CD8-positive, alpha-beta memory T cell (primary cell): ENCODE measurements at places on chromosomes 5 and 9.

DNA sequence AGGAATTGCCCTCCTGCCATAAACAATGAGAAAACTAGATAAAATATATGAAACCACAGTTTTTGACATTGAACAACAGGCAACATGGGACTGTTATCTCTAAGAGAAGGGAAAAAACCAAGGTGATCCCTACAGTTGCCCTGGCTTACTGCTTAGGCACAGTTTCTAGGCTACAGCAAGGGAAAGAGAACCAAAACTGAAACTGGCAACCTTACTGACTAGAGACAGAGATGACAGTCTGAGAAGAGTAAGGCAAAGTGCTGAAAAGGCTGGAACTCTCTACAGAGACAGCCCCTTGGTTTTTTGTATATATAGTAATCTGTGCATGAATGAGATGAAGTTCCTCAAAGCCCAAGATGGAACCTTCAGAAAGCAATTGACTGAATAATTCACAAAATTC lies 36.2 kb upstream of the REEP2 start:
- no peak for DNase-seq

DNA sequence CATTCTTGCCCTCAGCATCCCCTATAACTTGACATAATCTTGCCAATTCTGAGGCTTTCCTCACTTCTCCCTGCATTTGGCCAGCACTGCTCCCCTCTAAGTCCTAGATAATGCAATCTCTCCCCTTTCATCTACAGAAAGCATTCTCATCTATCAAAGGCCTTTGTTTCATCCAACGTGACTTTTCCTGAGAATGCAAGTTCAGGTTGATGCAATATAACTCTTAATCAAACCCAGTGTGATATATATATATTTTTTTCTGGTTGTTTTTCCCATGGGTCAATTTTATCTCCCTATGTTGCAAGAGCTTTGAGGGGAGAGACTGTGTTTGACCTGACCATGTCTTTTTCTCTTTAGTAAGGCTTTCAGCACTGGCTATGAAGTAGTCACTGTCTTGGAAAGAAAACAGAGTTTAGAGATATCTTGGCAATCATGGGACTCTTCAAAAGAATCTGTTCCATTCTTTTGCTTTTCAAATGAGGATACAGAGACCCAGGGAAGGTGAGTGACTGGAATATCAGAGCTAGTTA lies 268.6 kb downstream of the TRPM3 start:
- DNase-seq: no peak

DNA sequence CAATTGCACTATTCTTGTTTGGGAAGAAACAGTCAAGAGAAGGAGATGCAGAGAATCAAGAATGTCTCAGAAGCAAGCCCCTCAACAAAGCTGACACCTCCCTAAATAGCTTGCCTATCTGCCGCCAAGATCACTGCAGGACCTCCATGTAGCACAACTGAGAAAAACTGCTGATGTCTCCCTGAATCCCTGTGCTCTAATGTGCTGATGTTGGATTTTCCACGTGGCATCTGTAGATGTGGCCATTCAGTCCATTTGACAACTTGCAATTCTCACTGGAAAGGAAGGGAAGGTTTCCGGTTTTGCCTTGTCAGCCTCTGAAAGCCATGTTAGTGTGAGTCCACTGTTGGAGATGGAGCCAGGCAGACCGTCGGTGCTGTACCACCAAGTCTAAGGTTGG lies 374.0 kb downstream of the DIRAS2 start:
- DNase-seq: no peak

DNA sequence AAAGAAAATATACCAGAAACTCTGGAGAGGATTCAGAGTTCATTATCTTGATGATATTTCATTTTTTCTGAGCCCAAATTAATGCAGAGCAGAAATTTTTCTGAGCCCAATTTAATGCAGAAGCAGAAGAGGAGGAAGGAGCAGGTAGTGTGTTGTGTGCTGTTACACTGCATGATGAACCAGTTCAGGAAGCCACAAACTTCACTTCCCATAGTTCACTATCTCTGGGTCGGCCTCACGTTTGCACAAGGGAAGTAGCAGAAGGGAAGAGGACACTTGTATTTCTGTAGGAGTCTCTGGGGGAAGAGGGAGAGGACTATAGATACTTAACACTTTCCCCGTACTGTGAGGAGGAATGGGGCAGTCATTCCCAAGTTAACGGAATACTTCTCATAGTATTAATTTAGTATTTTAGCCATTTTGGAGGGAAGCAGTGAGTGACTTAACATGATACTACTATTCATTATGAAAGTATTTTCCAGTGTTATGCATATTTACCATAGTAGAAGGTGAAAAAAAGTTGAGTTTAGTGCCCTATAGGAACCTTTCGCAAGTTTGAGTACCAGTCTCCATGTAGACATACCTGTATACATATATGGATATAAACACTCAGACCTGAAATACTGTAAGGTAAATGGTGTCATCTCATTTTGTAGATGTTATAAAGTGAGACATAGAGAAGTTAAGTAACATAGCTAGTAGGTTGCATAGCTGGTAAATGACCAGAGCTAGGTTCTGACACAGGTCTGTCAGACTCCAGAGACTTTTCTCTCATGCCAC lies 30.0 kb downstream of the XPA start:
- no peak for DNase-seq

DNA sequence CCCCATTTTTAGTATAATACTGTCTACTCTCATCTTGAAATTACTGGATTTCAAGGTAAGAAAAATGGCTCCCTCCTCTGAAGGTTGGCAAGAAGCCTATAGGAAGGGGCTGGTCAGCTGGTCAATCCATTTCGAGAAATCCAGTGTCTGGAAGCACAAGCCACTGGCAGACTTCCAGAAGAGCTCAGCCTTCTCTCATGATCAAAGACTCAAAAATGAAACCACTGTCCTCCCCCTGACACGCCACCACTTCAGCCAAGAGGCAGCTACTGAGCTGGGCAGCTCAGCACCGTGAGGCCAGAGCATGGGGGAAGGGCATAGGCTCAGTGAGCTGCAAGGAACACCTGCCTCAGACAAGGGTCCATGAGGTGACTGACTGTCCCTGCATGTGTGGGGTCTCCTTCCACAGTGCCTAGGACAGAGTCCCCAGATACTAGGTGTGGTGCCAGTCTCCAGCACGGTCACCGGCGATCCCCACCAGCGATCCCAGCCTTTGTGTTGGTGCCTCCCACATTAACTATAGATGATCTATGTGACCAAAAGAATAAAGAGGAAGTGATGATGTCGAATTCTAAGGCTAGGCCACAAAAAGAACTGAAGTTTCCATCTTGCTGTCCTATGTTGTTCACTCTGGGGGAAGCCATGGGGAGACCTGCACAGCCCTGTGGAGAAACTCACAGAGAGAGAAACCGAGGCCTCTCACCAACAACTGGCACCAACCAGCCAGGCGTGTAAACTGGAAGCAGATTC lies 100.1 kb upstream of the LRRTM2 start:
- no peak for DNase-seq

GRCh38 chr9:129485145-129485774 lies 135.6 kb downstream of the C9orf50 start:
- no peak for DNase-seq

- no peak for DNase-seq
Measured at GRCh38 chr9:13860946-13861640, 452.8 kb downstream of the NFIB start.

- DNase-seq: no peak
Measured at GRCh38 chr5:125433457-125433856, 687.0 kb upstream of the ZNF608 start.

- DNase-seq: no peak
Measured at GRCh38 chr9:16333691-16334090, 536.8 kb downstream of the BNC2 start.

DNA sequence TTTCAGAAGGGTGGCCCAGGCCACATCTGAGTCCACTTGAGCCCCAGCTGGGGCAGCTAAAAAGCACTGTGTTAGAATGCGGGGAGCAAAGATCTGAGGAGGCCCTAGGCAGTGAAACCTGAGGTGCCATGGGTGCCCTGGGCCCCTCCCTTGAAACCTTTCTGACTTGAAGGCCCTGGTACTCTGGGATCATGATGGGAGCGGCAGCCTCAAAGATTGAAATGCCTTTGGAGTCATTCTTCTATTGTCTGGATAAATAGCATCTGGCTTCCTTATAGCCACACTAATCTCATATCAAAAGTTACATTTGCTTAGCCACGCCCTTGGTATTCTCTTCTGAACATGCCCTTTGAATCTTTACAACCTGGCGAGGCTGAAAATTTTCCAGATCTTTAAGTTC lies 7.7 kb upstream of the SEMA5A start:
- no peak for DNase-seq

- no peak for DNase-seq
Measured at GRCh38 chr5:128714551-128714950, 176.5 kb upstream of the FBN2 start.

- no peak for DNase-seq
Measured at GRCh38 chr5:156376751-156377150, 49.8 kb downstream of the SGCD start.

DNA sequence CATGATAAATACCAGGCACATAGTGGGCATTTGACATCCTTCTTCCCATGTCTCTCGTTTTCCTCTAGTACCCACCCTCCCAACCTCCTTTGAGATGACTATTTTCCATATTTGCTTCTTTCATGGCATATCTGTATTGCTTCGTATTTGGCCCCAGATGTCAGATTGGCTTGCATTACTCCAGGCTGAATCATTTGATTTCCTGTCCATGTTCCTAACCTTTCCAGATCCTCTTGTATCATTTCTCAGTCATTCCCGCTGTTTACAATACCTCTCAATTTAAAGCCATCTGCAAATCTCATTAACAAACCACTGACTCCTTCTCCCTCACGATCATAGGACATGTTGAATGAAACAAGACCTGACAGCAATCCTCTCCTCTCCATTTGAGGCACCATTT lies 19.9 kb downstream of the MTX3 start:
- no peak for DNase-seq

- no peak for DNase-seq
Measured at GRCh38 chr5:150034662-150035061, 34.1 kb downstream of the HMGXB3 start.

- DNase-seq: no peak
Measured at GRCh38 chr9:11128156-11128555, 515.4 kb upstream of the PTPRD start.

DNA sequence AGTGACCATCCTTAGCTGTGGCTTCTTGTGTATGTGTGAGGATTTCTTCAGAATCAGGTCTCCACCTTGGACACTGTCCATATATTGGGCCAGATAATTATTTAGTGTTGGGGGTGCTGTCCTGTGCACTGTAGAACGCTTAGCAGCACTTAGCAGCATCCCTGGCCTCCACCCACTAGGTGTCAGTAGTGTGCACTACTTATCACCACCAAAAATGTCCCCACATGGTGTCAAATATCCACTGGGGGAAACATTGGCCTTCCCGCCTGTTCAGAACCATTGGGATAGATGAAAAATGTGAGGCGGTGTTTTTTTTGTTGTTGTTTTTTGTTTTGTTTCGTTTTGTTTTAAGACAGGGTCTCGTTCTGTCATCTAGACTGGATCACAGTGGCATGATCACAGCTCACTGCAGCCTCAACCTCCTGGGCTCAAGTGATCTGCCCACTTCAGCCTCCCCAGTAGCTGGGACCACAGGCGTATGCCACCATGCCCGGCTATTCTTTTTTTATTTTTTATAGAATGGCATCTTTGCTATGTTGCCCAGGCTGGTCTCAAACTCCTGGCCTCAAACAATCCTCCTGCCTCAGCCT lies 67.7 kb downstream of the TENT4A start:
- DNase-seq: no peak

DNA sequence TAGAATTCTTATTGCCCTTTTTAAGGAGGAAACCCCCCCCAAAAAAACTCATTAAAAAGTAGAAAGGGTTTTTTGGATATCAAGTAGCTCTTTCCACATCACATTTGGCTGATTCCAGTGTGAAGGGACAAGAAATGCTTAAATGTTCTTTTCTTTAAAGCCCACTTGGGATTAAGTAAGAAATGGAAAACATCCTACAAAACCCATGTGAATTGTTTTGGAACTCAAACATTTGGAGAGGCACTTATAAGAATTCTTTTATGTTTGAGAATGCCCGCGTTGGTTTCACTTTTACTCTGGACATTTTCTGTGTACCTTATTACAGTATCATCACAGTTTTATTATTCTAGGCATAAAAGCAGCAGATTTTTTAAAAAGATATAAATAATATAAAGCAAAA lies 301.1 kb upstream of the ACTBL2 start:
- no peak for DNase-seq

GRCh38 chr5:74477761-74478160 lies 162.8 kb downstream of the ENC1 start:
- no peak for DNase-seq

- no peak for DNase-seq
Measured at GRCh38 chr9:89405826-89406225, 87.5 kb downstream of the SECISBP2 start.

- DNase-seq: no peak
Measured at GRCh38 chr5:112419986-112420864, 1.1 kb upstream of the EPB41L4A start.

- no peak for DNase-seq
Measured at GRCh38 chr5:6041977-6042550, 336.3 kb downstream of the MED10 start.

DNA sequence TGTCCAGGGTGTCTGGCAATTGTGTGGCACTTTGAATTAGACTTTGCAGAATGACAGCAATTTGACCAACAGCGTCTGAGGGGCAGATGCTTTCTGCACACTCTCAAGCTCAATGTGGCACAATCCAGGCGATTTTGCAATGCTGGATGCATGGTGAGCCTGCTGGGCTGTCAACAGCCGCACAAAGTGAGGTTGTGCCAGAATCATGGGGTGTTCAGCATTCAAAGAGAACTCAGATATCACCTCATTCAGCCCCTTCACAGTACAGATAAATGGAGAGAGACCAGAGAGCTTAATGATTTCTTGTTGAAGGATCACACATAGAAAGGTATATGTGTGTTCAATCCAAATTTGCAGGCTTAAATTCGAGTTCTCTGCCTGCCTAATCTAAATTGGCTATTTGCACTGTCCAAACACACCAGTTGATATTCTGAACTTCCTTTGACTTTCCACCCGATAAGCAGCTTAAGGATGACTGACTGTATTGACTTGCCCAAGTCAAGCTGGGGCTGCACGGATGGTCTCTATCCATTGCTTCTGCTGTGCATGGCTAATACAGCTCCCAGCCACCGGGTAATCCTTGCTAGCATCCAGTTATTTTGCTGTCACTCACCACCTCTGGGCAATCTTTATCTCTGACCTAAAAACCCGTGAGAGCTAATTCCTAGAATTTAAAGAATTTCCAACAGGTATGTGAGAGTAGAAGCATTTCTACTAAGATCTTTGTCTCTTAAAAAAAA lies 157.9 kb upstream of the TAS2R1 start:
- no peak for DNase-seq

DNA sequence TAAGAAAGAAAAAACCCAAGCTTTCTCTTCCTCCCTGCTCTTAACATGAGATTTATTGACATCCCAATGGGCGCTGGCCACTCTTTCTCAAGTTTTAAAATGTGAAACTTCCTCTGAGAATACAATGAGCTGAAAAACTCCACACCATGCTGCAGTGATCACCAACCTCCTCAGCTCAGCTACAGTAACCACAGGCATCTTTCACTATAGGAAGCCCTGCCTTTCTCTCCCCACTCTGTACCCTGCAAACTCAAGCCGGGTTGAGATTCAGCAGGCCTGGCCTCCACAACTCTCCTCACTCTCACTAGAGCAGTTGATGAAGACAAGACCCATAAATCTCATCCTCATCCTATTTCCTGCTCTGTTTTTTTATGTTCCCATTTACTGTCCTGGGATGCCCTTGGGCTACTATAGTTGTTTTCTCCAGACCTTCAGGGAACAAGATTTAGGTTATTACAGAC lies 48.3 kb downstream of the SH3TC2 start:
- DNase-seq: no peak

GRCh38 chr5:174421408-174421805 lies 303.0 kb upstream of the MSX2 start:
- no peak for DNase-seq
